Activated T-cell treated with anti-CD3 and anti-CD28 coated beads for 48 hours (primary cell): ENCODE measurements at places on chromosomes 7 and 10.
A peak's percentile ranks its signal among the peaks of the same experiment; 100 is the strongest.

- DNase-seq = no peak
Observed at GRCh38 chr7:111678281-111678680, 116.0 kb upstream of the IMMP2L start.

DNA sequence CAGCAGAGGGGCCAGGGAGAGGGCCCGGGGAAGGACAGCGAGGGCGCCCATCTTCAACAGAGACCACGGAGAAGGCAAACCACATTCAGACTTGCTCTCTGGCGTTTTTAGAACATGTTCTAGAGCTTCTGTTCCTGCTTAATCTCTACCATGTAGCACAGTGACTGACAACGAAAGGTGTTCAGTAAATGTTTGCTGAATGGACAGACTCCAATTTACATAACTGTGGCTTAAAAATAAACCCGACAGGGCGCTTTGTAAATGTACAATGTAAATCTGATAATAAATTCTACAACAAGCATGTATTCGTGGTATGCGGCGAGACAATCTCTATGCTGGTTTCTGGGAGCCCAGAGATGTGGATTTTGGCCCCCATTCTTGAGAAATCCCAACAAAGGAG lies 10.5 kb downstream of the ADARB2 start:
- no peak for DNase-seq

DNA sequence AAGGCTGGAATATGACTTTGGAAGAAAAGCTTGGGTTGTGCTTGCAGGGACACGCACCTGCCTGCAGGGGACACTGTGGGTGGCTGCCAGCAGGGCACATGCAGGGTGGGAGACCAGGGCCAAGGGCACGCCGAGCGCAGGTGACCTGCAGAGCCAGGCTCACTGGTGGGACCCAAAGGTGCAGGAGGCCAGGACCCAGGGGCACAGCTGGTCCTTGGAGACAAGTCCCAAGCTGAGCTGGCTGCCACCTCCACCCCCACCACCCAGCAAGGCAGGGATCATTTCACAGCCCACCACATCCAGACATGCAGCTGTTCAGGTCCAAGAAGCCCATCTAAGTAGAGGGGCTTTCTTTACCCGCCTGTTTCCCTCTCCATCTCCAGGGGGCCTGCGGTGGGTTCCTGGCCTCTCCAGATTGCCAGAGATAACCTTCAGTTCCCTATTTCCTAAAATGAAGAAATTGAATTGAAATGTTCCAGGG lies 13.8 kb upstream of the CLIP2 start:
- DNase-seq = no peak

DNA sequence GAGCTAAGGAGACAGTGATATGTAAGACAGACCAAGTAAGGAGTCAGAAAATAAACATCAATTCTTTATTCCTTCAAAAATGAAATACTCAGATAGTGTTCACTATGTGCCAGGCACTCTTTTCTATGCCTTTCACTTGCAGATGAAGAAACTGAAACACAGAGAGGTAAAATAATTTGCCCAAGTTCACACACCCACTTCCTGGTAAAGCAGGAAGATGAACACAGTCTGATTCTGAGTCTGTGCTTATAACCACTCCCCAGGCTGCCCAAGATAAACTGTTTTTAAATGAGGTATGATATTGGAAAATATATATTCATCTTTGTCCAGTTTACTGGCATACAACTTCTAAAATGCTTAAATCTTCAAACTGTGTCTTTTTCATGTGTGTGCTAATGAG lies 294.4 kb upstream of the NPVF start:
- no peak for DNase-seq

DNA sequence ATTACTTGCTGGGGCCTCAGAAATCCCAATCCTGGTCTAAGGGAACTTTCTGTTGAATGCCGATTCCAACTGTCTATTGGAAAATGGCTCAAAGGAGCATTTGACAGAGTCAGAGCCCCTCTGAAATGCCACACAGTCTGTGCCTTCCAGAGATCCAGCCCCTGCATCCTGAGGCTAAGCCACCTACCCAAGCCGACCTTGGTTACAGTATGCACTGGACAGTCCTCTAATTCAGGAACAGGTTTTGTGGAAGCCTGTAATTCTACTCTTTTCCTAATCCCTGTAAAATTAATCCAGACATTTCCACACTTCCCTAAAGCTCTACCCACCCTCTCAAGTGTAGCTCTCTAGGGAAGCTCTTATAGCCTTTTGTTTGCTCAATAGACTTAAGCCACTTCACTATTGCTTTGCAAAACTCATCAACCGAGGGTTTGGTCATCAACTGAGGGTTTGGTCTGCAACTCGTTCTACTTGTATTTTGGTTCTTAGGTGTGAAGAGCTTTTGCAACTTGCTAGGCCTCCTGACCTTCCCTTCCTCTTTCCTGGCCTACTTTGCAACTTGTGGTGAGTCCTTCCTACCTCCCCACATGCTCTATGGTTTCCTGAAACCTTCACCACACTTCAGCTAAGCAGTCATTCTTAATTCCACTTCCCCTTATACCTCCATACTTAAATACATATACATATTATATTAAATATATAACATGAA lies 364.8 kb downstream of the SFMBT2 start:
- no peak for DNase-seq

DNA sequence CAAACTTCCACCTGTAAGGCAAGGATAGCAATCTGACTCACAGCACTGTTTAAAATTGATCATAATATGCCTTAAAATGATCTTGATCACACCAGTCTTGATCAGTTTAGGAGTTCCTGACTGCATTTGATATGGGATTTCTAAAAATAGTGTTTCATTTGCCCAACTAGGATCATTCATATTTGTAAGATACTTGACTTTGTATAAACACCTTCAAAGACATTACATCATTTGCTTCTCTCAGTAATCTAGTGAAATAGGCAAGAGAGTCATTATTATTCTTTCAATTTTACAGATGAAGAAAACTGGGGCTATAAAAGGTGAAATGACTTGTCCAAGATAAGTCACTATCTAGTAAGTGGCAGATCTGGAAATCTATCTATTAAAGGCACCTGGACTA lies 521.1 kb downstream of the GATA3 start:
- DNase-seq = no peak

GRCh38 chr7:75642810-75643486 lies 95.8 kb downstream of the HIP1 start:
- DNase-seq = peak; percentile 59

DNA sequence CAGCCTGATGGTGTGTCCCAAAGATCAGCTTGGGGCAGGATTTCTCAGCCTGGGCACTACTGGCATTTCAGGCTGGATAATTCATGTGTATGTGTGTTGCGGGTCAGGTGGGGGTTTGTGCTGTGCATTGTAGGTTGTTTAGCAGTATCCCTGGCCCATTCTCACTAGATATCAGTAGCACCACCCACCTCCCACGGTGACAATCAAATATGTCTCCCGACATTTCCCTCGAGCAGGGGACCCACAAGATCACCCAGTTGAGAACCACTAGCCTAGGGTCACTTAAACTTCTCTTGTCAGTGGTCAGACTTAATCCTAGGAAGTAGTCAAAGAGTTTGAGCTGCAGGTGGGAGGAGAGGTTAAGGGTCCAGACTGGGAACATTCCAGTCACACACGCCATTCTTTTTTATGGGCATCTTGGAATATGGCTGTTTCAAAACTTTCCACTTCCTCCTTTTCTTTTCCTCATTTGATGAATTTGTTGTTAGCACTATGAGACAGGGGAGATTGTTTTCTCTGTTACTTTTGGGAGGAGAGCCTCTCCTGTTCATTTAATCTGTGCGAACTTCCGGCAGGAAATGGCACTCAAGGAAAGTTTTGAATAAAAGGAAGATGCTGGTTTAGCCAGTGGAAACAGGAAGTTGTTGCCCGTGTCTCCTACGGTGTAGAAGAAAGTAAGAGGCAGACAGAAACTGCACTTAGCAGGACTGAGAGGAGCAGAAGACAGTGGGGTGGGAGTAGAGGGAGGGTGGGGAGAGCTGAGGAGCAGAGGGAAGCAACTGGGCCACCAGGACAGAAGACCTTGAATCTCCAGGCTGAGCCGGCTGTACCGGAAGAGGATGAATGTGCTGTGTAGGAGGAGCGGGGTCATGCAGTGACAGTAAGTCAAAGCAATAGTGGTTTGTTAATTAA lies 17.6 kb upstream of the EXOC6 start:
- no peak for DNase-seq

DNA sequence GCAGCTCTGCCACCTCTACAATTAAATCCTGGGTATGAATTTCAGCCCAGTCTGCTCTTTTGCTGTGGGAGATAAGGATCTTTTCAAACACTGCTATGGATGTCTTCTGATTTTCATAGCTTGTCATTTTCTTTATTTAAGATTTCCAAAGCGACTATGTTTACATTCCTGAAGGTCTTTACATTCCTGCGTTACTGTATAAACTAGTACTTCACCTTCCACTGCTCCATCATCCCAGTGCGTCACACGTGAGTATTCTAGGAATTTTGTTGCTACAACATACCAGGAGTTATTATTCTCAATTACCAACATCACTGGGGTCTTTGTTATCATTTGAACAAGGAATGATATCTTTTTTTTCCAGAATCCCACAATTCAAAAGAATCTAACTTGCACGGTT lies 944.7 kb downstream of the SORCS3 start:
- no peak for DNase-seq

- DNase-seq = no peak
Observed at GRCh38 chr7:37670436-37670835, 13.1 kb upstream of the GPR141 start.

DNA sequence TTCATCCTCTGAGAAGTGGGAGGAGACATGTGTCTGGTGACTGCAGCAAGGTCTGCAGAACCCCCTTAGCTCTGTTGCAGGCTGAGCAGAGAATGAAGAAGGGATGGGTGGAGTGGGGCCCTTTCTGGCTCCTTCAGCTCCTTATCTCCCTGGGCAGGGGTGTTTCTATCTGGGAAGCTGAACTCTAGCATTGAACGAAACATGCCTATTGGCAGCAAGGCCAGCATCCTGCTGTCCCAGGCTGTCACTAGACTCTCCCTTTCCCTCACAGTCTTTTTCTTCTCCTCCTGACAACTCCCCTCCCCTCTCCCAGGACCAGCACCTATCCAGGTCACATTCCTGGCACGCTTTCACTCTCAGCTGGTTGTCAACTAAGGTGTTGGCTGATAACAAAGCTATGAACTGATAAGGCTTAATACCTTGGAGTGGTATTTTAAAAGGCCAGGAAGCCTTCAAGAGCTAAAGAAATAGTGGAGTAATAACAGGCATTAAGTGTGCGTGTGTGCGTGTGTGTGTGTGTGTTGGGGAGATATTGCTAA lies 128.8 kb upstream of the FZD8 start:
- no peak for DNase-seq

DNA sequence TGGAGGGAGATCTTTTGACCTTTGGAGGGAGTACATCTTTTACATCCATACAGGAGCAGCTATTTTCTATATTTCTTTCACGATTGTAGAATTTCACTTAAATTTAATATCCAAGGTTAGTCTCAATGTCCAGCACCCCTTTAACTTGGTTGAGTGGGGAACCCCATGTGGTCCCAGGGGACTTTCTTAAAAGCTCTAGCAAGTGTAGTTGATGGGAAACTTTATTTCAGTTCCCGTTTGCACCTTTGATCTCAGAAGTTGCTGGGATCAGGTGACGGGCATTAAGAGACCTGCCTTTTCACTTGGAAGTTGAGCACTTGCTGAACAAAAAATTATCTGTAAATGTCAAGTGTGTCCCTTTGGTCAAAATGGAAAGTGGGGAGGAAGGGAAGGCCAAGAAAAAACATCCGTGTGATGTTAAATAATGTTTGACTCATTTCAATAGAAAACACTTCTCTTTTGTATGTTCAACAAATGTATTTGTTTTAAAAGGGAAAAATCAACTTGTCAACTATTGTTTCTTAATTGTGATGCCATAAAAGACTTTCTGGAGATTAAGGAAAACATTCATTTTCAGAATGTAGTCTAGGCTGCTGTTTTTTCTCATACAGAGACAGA lies 370.1 kb upstream of the GALNT17 start:
- no peak for DNase-seq

GRCh38 chr10:93206652-93207051 lies 133.0 kb downstream of the CYP26A1 start:
- DNase-seq = no peak

GRCh38 chr7:44505595-44505994 lies 15.1 kb upstream of the NUDCD3 start:
- no peak for DNase-seq

DNA sequence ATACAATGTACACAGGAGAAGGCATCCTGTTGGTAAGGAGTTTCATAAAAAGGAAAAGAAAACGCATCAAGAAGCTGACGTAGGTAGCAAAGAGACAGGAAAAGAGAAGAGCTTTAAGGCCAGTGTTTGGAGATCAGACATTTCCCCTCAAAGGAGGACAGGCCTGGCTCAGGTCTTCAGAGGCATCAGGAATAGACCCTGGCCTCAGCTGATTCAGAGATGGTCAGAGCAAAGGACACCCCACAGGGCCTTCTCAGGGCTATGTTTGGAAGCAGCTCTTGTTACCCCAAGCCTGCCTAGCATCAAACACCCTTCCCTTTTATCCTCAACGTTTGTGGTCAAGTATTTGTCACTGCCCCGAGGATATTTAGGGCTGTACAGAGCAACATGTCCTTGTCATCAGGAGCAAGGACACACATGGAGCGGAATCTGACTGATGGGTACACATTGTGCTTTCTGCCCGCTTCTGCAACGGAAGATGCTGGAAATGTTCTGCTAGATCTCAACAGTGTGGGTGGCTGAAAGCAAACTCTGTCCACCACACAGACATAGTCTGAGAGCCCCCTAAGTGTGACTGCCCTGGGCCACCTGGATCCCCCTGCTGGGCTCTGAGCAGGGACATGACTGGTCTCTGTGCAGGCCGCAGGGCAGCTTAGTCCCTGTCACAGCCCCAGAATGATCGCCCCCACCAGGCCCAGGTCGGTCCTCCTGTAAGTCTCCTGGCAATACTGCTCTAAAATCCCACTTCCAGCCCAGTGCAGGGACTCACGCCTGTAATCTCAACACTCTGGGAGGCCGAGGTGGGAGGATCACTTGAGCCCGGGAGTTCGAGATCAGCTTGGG lies 1.0 kb upstream of the ZDHHC4 start:
- DNase-seq = no peak

GRCh38 chr10:32790483-32790882 lies 167.5 kb downstream of the ITGB1 start:
- DNase-seq = no peak

DNA sequence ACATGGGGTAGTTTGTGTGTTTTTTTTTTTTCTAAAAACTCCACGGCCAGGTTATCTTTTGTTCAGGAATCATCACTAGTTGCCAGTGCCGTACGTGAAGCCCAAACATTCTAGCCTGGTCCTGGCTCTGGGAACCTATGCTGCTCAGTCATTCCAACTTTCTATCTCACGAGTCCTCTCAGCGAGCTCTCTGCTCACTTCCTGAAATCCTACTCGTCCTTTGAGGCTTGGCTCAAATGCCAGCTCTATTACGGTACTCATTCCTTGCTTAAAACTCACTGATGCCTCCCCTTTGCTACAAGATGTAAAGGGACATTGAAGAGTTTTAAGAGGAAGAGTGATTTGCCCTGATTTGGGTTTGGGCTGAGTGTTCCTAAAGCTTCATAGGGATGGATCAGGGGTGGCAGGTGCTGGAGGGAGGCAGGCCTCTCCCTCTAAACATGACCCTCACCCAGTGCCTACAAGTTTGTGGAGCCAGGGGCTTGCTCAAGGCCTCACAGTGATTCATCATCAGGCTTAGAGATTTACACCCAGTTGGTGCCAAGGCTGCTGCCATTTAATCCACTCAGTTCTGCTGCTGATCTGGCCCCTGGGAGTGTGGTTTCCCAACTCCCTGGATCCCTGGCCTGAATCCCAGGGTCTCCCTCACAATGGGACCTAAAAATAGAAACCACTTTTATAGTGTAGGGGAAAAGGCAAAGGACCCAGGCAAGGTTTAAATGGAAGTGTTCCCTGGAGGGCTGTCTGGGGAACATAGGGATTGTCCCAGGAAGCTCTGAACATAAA lies 46.1 kb upstream of the R3HCC1L start:
- DNase-seq = no peak
